ENCODE measurements at places on chromosomes 12 and 14.

GRCh38 chr14:65096323-65097089 is 5.8 kb downstream of the MAX start:
- DNase-seq, result no peak

- peak; percentile 31 for DNase-seq
Measured at GRCh38 chr14:75675265-75675960, 14.4 kb downstream of the TTLL5 start.

GRCh38 chr14:99242816-99243721 is 28.9 kb downstream of the BCL11B start:
- no peak for DNase-seq

GRCh38 chr14:64060648-64061096 is 207.9 kb downstream of the SYNE2 start:
- peak; percentile 42 for DNase-seq

GRCh38 chr14:76430017-76430416 is 54.1 kb downstream of the ESRRB start:
- DNase-seq, result no peak

GRCh38 chr12:104738776-104739642 is 219.1 kb downstream of the SLC41A2 start:
- DNase-seq, result no peak

DNA sequence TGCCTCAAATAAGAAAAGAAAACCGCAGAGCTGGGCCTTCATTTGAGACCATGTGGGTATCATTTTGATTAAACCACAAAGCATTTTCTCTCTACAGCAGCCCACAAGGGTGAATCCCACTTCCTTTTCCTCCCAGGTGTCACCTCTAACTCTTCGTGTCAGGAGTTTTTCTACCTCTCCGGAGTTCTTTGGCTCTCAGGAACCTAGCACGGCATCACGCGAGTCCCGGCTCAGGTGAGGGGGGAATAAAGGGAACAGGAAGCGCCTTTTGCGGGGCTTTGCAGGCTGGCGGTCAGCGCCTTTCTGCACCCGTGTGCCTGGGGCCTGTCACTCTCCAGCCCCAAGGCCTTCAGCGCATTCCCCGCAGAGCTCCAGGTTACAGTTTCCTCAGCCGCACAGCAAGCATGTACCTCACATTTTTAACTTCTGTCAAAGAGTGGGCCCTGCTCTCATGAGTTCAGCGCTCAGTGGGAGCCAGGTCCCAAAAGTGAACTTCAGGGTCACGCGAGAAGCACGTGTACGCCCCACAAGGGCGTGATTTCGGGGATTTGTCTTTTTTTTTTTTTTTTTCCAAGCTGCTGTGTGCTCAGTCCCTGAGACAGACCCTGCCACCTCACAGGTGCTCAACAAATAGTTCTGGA is 740 bp upstream of the PRPF40B start:
- peak; percentile 67 for DNase-seq

- no peak for DNase-seq
Measured at GRCh38 chr12:82682851-82683261, 3.9 kb upstream of the TMTC2 start.

DNA sequence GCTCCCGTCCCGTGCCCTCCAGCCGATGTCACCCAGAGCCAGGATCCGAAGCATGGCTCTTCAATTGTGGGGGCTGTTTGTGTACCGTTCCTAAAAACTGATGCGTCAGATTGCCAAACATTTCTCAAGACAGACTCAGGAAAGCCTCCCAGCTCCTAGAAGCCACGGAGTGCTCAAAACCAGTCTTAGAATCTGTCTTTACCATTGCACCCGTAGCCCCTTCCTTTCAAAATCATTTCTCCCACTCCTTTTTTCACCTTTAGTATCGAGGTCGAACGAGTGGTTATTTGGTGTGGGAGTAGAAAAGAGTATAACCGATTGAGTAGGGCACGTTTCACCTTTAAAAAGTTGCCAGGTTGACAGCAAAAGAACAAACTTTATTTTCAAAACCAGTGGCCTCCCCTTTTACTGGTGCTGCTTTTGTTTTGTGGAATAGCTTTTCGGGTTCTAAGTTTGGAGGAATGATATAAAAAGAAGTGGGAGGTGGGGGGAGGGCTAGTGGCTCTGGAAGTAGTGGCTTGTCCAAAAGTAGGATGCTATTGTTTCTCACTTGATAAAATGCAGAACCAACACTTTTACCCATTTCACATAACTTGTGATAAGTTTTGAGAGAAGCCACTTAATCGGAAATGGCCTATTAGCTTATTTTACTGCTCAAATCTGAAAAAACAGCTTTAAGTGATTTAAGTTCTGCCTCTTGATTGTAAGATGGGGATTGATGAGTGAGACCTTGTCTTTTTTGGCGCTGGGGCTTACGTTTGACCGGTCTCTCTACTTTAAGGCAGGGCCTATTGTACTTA is 803 bp downstream of the STK38L start:
- no peak for DNase-seq

DNA sequence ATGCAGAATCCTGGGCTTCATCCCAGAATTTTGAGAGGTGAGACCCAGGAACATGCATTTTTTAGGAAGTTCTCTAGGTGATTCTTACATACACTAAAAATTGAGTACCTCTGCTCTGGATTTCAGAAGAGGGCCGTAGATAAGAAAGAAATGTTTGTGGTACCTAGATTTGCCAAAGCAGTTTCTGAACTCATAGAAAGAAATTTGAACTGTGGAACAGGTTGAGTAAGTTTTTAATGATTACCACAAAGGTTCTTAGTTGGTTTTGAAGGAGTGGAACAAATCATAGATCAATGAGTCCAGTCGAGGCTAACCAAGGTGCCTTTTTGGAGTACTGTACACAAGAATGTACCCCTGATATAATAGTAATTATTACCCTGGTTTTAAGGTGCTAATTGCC is 24.9 kb downstream of the TTLL5 start:
- DNase-seq, result no peak

GRCh38 chr14:64561631-64562030 is 11.9 kb downstream of the PPP1R36 start:
- no peak for DNase-seq

- peak; percentile 60 for DNase-seq
Measured at GRCh38 chr14:49895480-49895879, 2.6 kb downstream of the ARF6 start.

DNA sequence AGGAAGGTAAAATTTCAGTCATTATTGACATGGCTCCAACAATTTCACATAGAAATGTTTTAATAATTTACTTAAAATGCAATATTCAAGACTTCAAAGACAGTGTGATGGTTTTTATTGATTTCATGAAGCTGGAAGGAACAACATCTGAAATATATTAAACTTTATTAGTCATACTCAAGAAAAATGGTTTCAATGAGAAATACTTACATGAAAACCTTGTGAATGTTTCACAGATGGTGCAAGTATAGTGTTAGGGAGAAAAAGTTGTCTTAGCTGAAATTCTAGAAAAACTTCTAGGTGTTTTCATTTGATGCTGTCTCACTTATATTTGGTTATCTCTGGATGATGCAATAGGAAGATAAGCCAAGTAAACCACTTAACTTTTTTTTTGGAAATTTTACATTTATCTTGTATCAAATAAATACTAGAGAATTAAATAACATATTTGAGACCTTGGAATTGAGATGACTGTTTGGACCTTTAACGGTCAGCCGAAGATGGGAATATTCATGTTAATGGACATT is 65.5 kb downstream of the PELI2 start:
- no peak for DNase-seq

DNA sequence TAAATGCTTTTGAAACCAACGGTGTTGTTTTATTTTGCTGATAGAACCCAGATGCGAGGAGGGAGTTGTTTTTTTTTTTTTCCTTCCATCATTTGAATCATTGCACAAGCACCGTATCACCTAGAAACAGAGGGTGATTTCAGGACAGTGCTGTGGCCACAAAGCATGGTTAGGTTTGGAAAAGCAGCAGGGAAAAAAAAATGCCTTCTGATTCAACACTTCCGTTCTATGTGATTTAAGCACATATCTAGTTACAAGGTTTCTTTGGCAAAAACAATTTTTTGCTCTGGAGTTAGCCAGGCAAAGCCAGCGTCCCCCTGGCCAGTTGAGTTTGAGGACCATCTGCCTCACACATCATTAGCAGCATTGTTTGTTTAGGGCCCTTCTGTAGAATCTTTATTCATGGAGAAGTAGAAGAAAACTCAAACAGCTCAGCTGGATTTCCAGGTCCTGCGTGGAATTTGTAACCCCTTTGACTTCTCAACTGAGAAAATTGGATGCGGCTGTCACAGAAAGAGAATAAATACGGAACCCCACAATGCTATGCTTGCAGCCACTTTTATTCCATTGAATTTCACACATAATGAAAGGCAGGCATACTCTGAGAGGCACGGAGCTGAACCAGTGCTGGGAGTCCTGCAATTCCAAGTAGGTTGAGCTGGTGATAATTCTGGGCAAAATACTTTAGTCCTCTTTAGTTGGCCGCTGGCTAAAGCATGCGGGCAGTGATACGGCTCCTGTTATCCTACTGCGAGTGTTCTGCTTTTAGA is 17.0 kb upstream of the WNT5B start:
- DNase-seq, result no peak

DNA sequence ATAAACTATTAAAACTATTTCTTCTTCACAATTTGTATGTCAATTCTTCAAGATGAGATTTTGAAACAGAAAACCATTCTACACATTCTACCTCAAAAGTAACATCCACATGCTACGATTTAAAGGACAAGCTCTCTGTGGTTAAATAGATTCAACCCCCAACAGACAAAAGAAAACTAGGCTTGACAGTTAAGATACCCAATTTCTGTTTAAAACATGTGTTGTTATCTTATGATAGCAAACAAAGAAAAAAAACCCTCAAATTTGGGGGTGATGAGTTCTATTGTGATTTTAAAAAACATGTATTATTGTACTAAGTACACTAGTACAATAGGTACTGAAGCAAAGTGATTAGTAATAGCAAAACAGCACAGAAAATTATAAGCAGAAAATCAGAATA is 33.8 kb downstream of the ATF7 start:
- no peak for DNase-seq

- DNase-seq, result no peak
Measured at GRCh38 chr14:90508536-90509254, 111.9 kb downstream of the CALM1 start.

DNA sequence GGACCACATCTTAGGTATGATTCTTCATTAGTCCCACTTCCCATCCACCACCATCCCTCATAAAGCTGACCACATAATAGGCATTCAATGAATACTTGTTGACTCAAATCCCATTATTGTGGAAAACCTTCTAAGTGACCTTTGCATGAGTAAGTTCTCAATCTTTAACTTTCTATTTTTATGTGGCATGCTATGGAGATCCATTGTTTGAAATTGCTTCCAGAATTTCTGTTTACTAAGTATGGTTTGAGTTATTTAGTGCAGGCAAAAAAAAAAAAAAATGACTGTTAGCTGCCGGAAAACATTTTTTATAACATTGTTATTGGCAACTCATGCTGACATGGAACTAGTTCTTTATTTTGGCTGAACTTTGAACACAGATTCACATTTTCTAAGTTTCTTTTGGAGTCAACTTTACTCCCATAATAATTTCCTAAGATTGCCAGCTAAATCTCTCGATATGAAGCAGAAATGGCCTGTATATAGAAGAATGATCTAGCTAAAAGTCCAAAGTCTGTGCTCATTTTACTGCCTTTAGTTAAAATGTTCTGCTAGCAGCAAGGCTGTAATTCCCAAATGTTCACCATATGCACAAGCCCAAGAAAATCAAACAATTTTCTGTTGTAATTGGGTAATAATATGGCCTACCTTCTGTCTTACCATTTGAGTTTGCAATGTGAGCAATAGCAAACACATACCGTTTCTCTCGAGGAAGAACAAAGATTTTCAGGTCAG is 77.9 kb downstream of the PTGER2 start:
- DNase-seq, result no peak

GRCh38 chr12:132514216-132514820 is 24.4 kb downstream of the FBRSL1 start:
- no peak for DNase-seq

DNA sequence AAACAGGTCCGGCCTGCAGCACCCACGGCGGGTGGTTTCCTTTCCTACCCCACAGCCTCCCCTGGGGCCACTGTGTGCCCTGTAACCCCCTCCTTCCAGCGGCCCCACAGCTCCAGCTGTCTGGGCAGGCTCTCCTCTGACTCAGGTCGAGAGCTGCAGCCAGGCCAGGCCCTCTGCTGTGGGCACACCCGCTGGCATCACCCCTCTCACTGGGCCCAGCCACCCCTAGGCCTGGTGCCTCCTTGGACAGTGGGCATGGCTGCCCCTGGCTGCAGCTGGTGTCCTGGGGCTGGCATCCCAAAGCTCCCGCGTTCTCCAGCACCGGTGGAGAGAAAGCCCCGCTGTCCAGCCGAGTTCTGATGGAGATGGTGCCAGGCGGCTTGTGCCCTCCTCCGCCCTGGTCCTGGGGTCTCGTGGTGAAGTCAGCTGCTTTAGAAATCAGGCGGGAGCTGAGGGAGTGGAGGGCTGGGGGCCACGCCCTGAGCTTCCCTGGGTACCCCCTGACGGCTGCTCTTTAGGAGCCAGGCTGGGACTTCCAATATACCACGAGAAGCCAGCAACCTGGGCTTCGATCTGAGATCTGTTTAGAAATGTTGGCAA is 114.9 kb downstream of the KIF26A start:
- DNase-seq, result no peak

- no peak for DNase-seq
Measured at GRCh38 chr14:48086516-48086915, 411.1 kb upstream of the MDGA2 start.

- no peak for DNase-seq
Measured at GRCh38 chr14:78130356-78130755, 39.8 kb upstream of the NRXN3 start.

DNA sequence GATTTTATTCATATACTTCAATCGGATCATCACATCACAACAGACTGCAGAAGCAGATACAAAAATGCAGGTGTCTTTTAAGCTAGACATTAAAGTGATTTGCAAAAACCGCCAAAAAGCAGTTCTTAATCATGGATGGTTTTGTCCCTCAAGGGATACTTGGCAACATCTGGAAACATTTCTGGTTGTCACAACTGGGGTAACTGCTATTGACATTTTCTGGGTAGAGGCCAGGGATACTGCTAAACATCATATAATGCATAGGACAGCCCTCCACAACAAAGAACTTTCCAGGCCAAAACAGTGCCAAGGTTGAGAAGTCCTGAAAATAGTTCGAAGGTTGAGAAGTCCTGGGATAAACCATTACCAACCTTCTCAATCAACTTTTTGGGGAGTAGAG is 101.8 kb upstream of the BBS10 start:
- no peak for DNase-seq

GRCh38 chr12:122862110-122862634 is 26.9 kb downstream of the HIP1R start:
- DNase-seq, result no peak

- DNase-seq, result peak; percentile 85
Measured at GRCh38 chr12:106226884-106227640, 20.8 kb downstream of the CKAP4 start.

- DNase-seq, result no peak
Measured at GRCh38 chr12:112191840-112192321, 66.5 kb downstream of the TRAFD1 start.
